ENCODE measurements at places on chromosomes 4 and X.

DNA sequence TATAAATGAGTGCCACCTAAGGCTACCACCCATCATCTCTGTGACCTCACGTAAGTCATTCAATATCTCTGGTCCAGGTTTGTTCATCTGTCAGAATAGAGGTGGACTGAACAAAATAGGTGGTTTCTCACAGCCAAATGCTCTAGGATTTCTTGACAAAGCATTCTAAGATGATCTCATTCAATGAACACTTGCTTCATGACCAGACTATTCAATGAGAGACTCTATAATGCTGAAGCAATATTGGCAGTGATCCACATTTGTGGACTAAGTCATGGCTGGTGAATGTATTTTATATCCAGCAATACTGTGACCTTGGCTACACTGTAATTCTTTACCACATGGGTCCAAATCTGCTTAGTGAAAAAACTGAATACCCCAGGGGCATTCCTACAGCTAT lies 37.9 kb downstream of the LDB2 start:
- no peak for DNase-seq

DNA sequence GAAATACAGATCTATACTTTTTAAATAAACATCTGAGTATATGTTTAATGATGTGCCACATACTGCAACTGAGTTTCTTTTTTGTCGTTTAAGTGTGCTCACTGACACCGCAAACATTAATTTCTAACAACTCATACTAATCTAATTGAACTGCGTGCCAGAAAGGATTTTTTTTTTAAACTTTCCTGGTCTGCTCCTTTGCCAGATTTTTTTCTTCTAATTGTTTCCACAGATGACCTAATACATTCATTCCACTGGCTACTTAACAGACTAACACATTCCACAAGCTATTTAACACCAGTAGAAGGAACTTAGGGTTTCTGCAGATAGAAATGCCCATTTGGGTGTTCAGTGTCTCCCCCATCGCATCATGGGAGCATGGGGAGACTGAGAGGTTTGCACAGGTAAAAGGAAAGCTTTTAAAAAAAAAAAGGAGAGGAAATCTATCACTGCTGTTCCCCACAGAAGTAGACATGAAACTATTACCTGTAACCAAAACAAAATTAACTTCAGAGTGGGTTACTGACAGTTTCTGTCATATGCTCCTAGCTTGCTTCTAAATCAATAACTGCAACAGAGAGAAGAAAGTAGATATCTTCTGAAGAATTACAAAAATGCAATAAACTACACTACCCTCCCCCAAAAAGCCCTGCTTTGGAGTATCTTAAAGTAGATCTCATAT lies 31.6 kb downstream of the SH3KBP1 start:
- no peak for DNase-seq

DNA sequence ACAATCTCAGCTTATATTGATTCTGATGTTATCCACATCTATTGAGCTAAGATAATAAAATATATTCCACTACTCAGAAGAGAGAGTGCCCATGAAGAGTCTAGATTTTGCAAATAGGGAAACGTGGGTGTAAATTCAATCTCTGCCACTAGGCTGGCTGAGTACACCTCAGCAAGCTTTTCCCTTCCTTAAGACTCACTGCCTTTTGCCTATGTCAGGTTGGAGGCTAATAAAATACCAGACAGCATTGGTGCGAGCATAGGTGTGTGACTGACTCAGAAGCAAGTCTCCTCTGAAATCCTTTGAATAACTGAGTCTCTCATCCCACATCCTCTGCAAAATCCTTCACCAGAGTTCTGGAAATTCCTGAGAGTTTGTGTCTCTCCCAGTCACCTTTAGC lies 405.4 kb upstream of the CPEB2 start:
- no peak for DNase-seq

- no peak for DNase-seq
Measured at GRCh38 chrX:45992402-45993123, 552.7 kb downstream of the ZNF674 start.

- DNase-seq, result no peak
Measured at GRCh38 chrX:43003939-43004338, 226.0 kb upstream of the PPP1R2C start.

GRCh38 chrX:20664774-20665173 lies 398.1 kb upstream of the RPS6KA3 start:
- DNase-seq, result no peak

DNA sequence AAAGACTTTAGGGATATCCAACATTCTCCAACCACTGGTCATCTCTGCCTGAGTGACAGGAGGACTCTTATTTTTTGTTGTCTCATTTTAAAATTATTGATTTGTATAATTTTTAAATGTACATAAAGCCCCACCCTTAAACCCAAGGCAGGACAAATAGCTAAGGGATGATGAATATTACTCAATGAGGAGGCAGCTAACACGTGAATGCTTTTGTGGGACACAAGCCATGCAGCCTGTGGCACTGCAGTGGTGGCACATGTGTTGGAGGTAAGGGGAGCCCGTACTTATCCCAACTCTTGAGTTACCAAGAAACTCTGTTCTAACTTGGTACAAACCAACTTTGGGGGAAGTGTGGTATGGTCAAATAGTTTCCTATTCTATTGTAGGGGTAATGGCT lies 19.5 kb downstream of the MID1IP1 start:
- DNase-seq, result no peak

GRCh38 chr4:145061318-145061920 lies 36.6 kb downstream of the ANAPC10 start:
- no peak for DNase-seq

DNA sequence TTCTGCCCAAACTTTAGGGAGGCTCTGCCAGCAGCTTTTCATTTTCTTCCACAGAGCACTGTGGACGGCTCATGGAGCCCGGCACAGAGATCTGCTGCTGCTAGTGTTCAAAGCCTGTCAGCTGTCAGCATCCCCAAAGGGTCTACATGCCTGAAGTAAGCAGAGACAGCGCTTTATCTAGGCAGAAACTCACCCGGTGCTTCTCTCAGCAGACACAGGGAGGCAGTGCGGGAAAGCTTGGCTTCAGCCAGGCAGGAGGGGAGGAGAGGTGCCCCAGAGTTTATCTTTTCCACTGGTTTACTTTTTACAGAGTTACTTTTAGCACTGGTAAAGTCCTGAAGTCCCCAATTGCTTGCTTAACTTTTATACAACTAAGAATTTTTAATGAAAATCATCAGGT lies 339.3 kb downstream of the NKX6-1 start:
- no peak for DNase-seq

GRCh38 chr4:90419124-90419711 lies 292.0 kb downstream of the CCSER1 start:
- no peak for DNase-seq

DNA sequence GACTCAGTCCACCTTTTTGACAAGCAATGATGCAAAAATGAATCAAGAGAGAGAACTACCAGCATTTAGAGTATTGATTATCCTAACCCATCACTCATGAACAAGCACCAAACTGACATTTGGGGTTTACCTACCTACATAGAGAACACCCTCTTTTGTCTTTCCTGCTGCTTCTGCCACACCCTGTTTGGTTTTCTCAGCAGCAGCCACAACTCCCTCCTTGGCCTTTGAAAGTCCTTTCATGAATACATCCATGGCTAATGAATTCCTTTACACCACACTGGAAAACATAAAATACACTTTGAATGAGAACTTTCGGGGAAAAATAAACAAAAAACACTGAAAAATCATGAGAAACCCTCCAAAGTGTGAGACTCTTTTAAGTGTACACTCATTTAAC lies 1.5 kb downstream of the SNCA start:
- no peak for DNase-seq

GRCh38 chr4:80204433-80205011 lies 7.2 kb downstream of the PRDM8 start:
- no peak for DNase-seq
